NCI-H748 treated with DMSO at 0.1 percent for 48 hours (cell line): ENCODE measurements at places on chromosomes 2 and 18.

DNA sequence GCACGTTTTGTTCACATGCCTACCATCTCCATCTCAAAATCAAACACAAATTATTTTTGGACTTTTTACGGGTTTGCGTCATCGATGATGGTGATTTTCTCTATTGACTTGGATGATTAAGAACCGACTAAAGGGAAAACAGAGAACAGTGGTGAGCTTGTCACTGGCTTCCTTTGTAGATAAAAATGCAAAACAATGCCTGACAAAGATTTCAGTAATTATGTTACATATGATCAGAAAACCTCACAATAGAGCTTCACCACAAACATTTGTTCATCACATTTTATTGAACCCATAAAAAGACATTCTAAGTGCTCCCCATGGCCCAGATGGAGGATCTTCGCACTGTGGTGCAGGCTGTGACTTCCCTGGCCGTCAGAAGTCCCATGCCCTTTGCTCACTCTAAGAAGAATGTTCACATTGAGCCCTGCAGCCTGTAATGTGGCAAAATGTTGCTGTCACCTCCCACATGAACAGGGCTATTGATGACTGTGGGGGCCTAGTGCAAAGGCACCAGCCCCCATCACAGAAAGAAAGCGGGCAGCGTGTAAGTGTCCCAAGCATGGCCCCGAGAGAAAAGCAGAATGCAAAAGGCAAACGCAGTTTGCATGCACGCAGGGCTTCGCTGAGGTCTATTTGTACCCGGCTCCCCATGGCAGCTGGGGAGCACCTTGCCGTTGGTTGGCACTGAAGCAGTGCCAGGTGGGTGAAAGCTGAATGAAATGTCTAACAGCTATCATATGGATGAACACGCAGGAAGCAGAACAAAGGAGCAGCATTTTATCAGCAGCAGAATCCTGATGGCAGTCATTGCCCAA is 60.6 kb downstream of the BCL2 start:
- DNase-seq = no peak

DNA sequence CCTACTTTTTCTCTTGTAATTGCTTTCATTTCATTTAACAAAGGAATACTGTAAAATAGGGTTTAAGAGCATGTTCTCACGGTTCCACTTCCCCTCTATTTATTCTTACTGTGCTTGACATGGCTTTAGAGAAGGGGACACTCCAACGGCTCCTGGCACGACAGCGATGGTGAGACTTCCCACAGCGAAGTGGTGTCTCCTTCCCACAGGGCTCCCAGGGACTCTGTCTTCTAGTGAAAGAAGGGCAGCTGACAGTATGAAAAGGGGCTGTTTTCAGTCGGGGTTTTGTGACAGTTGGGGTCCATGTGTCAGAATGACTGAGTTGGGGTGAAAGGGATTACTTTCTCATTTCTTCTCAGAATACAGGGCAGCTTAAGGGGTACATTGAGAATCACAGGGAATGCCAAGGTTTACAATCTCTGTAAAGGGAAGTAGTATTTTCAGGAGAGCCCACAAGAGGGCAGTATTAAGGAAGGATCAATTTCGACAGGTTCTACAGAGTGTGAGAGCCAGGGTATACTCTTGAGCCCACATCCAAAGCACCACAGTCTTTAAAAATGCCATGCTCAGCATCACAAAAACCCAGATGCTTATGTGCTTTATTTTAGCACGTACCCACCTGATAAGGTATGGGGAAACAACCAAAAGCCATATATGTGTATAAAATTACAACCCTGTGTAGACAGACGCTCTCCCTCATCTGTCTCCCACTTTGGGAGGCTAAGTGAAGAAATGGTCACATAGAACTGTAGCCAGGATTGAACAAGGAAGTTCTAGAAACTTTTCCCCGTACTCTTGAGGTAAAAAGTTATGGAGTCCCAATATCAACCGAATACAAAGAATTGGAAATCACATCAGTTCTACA is 31.3 kb upstream of the RAPGEF4 start:
- DNase-seq = peak; percentile 2

DNA sequence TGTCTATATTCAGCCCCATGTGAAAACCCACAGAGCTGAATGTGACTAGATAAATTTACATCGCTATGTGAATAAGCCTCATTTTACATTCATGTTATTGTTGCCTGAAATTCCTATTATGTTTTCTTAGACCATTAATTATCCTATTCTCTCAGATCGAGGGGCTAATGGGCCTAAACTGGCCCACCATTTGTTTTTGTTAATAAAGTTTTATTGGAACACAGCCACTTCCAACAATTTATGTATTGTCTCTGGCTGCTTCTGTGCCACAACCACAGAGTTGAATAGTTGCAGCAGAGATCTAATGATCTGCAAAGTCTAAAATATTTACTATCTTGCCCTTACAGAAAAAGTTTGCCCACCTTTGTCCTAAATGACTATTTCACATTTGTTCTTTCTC is 61.0 kb downstream of the KLHL14 start:
- no peak for DNase-seq

- no peak for DNase-seq
Observed at GRCh38 chr2:108621087-108621559, 86.9 kb downstream of the LIMS1 start.

- DNase-seq = no peak
Observed at GRCh38 chr18:35247412-35248249, 6.8 kb downstream of the ZNF397 start.

- DNase-seq = no peak
Observed at GRCh38 chr18:11830585-11830984, 20.6 kb upstream of the CHMP1B start.

DNA sequence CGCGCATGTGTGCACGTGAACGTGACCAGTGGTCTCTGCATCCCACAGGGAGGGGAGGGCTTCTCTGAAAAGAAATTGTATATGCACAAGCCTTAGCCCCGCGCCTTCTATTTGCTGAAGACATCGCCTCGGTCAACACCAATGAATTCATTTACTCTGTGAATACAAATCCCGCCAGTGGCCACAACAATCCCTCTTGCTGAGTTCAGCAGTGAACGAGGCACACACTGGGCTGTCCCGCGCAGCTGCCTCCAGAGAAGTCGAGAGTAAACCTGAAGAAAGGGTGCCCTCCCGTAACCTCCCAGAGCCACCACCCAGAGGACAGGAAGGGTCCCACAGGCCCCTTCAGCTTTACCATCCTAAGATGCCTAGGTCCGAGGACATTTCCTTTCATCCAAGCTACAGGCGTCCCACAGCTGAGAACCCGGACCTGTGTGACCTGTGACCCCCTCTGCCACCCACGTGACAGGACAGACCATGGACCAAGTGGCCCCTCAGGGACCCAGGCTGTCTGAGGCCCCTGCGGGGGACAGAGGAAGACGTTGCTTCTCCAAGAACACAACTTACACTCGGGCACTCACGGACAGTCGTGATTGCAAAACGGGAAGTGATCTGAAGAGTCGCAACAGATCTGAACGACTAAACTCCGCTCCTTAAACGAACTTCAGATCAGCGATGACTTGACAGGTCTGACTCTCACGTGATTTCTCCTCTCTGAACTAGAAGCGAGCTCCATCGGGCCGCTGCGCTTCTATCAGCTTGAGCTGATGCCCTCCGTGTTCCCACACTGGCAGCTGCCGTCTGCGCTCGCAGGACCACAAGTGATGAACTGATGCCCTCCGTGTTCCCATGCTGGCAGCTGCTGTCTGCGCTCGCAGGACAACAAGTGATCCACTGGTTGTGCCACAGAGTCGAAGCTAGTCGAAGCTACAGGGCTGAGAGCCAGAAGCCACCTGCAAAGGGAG is 92.7 kb downstream of the ZNF516 start:
- no peak for DNase-seq

DNA sequence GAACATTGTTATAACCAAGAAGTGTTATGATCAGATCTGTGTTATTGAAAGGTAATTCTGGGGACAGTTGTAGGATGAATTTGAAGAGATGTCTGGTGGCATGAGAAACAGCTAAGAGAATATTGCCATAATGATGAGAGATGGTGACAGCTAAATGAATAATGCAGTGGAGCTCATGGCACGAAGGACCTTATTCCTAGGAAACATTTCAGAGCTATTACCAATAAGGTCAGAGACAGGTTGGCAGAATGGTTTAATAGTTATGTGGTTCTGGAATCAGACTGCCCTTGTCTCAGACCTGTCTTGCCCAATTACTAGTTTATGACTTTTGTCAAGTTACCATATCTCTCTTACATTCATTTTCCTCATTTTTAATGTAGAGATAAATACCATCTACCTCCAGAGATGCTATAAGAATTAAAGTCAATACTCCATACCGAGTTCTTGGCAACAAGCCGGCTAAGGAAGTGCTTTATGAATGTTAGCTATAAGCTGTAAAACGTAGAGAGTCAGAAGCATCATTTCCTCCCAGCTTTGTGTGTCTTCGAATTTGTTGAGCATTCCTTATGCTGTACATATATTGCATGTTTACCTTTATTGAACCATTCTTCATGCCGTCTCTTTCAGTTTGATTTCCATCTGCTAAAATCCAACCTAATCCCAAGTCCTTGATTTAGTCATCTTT is 73.6 kb upstream of the COL5A2 start:
- DNase-seq = no peak

DNA sequence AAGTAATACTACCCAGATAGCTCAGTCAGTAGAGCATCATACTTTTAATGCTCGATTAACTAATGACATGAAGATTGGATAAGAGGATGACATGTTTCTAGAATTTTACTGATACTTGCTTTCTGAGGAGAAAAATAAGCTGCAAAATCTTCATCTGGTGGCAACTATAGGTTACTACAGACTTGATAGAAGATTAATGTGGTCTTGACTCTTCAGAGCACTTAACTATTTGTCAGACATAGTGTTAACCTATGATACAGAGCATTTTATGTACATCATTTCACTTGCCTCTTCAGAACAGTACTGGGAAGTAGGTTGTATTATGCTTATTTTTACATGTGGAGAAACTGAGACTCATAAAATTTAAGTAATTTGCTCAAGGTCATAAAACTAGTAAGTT is 83.9 kb downstream of the UBR3 start:
- DNase-seq = no peak

GRCh38 chr2:231100990-231101389 is 23.9 kb downstream of the HTR2B start:
- no peak for DNase-seq

DNA sequence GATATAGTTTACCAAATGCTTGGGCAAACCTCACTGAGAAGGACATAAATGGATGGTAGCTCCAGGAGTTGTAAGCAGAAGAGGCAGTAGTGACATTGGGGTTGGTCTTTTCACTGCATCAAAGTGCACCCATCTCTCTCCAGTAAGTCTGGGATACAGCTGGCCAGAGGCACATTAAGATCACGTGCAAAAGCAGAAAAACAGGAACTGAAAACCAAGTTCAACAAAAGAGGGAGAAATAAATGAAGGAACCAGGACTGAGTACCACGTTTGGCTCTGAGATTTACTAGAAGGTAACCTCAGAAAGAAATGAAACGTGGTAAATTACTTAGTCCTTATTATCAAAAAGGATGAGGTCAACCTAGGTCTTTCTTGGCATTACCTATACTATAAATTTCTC is 259.2 kb downstream of the OSR1 start:
- no peak for DNase-seq

DNA sequence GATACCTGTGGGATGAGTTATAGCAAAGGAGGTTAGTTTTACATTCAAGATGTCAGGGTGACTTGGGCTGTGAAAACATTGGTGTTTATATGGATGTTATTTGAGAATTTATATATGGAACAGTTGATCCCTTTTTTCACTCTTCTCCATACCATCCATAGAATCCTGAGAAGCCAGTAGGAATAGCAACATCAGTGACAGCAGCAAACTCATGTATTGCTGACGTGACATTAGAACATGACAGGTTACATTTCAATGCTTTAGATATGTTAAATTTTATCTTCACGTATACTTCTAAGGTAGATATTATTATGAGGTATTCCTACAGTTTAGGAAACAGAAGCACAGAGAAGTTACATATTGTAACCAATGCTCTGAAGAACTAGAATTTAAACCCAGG is 745.2 kb upstream of the GCFC2 start:
- DNase-seq = no peak

DNA sequence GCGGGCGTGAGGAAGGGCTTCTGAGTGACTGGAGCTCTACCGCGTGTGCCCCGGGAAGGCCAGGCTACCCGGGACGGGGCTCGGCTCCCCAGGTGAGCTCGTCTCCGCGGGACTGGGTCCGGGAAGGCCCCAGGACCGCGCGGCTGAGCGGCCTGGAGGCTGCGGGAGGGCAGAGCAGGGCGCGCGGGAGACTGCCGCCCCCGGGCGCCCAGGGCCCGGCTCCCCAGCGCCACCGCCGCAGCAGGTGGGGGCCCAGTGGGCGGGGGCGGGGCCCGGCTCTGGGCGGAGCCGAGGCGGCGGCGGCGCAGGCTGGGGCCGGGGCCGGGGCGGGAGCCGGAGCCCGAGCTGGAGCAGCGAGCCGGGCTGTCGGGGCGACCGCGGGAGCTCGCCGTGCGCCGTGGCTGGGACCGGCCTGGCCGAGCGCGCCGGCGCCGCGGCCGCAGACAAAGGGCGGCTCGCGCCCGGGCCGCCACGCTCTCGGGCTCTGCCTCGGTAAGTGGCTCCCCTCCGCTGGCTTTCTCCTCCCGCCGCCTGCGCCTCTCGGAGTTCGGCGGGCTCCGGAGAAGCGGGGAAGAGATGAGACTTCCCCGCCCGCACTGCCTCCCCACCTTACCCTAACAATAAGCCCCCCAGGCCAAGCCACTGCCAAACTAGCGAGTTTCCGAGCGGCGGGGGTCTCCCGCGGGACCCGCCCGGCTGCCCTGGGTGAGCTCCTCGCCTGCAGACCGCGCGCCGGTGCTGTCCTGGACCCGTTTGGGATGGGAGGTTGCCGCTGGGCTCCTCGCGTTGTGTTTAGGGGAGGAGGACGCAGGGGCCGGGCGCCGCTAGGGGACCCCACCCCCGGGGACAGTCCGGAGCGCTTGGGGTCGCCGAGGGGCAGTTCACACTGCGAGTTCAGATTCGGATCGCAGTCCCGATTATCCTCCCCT is at the start of gene MAPK4:
Gene MAPK4, plus strand, starts transcription at position 336 of the 929 bp plus-strand sequence. CDS start 103,872 bp downstream, outside the sequence.
- DNase-seq = no peak

GRCh38 chr2:77086051-77086450 is 436.1 kb downstream of the LRRTM4 start:
- no peak for DNase-seq

GRCh38 chr2:37642907-37643729 is 28.3 kb downstream of the CDC42EP3 start:
- DNase-seq = no peak

GRCh38 chr2:19929226-19929625 is 27.4 kb upstream of the TTC32 start:
- no peak for DNase-seq

DNA sequence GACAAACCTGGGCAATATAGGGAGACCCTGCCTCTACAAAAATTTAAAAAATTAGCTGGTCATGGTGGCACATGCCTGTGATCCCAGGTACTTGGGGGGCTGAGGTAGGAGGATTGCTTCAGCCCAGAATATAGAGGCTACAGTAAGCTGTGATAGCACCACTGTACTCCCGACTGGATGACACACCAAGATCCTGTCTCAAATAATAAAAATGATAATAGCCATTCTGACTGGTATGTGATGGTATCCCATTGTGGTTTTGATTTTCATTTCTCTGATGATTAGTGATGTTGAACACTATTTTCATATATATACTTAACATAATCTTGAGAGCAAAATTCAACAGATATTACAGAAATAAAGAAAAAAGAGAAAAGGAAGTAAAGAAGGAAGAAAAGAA is 1491.0 kb upstream of the PIK3C3 start:
- no peak for DNase-seq

- no peak for DNase-seq
Observed at GRCh38 chr2:96810783-96811192, 5.3 kb upstream of the CNNM3 start.
